ENCODE measurements at places on chromosomes 1 and 21.
A peak's percentile ranks its signal among the peaks of the same experiment; 100 is the strongest.

GRCh38 chr1:48916130-48917069 lies 139.7 kb upstream of the BEND5 start:
- DNase-seq: peak; percentile 74

- peak; percentile 20 for DNase-seq
These were observed 230.9 kb upstream of the IRF2BP2 start for GRCh38 chr1:234840843-234841242.

GRCh38 chr1:162279136-162279498 lies 97.5 kb downstream of the SPATA46 start:
- no peak for DNase-seq

GRCh38 chr1:72693376-72693775 lies 411.0 kb upstream of the NEGR1 start:
- DNase-seq: no peak

- DNase-seq: no peak
These were observed 7.7 kb downstream of the ARHGEF19 start for GRCh38 chr1:16204634-16205333.
